Hippocampal formation (tissue), 2 donors: ENCODE measurements at places on chromosomes 2 and 18.
A peak's percentile ranks its signal among the peaks of the same experiment; 100 is the strongest.

DNA sequence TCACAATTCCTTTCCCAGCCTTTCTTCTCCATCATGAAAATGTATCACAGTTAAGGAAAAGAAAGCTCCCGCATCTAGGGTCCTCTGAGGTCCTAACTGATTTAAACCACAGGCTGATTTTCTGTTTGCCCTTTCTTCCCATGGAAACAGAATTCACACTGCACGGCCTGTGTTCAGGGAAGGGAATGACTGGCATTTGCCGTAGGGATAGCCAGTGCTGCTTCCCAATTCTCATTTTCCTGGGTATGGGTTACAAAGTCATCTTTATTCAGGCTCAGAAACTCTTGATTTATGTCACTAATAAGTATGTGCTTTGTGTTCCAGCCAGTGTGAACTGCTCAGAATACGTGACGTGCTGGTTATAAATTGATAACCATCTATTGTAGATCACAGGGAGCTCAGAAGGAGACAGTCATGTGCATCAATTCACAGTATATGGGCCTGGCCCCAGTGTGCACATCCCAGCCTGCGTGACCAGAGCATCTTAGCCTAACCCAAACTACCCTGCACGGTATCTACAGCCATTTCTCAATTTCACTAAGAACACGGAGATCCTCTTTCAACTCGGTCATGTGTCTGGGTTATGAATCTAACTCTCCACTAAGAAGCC is 163.3 kb downstream of the LRRC30 start:
- no peak for DNase-seq

- no peak for DNase-seq
Observed at GRCh38 chr2:113057117-113057516, 1.9 kb upstream of the IL36RN start.

DNA sequence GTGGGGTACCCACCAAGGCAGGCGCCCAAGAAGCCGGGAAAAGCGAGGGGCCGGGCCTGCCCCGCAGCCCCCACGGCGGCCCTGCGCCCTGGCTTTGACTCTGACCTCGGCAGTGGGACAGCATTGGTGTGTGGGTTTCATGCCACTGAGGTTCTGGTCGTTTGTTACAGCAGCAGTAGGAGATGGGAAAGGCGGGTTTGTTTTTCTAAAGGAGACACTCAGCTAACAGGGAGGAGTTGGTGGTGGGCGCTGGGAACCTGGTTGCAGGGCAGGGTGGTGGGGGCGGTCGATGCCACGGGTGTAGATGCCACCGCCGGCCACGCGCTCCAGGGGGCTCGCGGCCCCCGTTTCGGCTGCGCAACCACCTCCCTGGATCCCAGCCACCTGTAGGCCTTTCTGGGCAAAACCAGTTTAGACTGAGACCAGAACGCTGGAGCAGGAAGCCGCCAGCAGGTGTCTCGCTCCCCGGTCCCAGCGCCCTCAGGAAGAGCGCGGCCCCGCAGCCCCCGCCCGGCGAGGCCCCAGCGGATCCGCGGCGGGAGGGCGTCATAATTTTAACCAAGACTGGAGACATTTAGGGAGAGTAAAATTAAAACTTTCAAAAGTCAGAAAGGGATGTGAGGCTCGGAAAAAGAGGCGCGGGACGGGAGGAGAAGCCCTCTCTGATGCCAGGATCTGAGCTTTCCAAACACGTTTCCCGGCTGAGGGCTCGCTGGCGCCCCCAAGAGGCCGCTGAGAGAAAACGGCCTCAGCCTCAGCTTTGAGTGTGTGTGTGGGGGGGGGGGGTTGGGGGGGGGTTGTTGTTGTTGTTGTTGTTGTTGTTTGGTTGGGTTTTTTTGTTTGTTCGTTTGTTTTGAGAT is 17.4 kb downstream of the CIDEA start:
- DNase-seq, result peak; percentile 66

DNA sequence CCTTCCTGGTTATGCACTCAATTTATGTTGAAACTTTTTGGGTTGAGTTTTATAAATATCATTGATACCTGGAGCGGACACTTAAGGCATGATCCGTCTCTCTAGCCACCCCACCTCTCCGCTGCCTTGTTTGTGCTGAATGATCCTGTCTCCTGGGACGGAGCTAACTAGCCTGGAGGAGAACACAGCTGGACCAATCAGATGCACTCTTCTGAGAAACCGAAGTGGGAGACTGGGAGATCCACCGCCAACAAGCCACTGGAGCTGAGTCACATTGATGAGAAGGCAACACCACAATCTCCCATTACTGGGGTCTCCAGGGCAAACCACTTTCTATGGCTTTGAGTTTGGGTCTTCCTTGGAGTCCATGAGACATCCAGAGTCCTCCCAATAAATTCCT is 29.3 kb downstream of the CYP26B1 start:
- no peak for DNase-seq

DNA sequence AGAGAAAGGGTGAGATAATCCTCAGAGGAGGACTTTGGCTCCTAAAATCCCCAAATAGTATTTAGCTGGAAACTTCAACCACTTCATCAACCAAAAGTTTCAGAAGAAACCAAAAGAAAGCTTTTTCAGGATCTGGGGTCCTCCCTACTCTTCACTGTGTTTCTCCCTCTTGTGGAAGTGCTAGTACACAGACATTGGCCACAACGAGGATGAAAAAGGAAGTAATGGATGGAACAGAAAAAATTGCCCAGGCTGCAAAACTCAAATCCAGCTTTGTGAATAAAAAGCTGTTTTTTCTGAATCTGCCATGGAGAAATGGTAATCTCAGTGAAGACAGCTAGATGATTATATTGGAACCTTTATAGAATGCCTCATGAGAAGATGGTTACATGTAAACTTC is 4.0 kb downstream of the PID1 start:
- no peak for DNase-seq

DNA sequence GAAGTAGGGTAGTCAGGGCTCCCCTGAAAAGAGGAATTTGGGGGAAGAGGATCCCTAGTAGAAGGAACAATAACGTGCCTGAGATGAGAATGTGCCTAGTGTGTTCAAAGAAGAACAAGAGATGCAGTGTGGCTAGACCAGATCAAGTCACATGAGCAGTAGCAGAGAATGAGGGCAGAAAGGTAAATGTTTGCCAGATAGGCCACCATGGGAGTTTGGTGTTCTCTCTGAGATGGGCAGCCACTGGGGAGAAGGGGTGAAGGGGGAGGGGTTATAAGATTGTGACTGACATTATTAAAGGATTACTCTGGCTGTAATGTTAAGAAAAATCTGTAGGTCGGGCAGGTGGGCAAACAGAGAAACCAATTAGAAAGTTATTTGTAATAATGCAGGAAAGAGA is 166.0 kb downstream of the LCLAT1 start:
- no peak for DNase-seq

DNA sequence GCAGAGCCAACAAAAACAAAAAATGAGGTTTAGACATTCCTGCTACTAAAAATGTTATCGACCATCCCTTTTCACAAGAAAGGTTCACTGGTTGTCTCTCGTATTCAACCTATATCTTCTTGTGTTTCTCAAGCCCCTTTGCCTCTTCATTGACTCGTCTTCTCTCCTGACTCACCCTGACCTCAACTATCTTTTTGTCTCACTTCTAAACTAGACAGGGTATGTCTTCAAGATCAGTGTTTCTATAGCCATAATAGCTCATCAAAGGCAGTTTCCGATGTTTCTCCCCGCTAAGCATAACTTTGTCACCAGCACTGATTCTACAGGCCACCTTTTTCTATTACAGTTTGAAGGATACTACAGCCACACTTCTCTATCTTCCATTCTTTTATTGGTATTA is 178.4 kb downstream of the MEMO1 start:
- DNase-seq, result no peak
